Glutamatergic neuron (in vitro differentiated cells): ENCODE measurements at places on chromosomes 2 and 18.
A peak's percentile ranks its signal among the peaks of the same experiment; 100 is the strongest.

GRCh38 chr2:67904566-67904965 lies 158.2 kb downstream of the C1D start:
- H3K36me3 ChIP-seq = no peaks in the 10 kb centered on the region
- no peaks in the 10 kb centered on the region for H3K4me1 ChIP-seq
- H3K27ac ChIP-seq = no peak overlapping the region
- no peak for DNase-seq
- no peaks in the 10 kb centered on the region for H3K27me3 ChIP-seq
- no peak overlapping the region for H3K4me3 ChIP-seq

DNA sequence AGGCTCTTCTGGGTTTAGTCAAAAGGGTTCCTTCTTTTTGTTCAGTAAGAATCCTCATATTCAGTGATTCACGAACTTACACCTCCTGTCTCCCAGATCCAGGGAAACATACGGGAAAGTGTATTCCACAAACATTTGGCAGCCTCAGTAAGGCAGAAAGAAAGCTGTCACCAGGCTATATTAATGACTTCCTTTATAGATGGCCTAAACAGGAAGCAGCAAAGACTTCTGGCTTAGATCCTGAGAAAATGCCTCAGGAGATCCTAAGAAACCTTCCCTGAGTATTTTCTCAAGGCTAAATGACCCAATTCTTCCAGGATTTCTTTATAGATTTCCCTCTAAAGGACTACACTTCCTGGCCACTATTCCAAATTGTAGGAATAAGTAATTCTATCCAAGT lies 1995.5 kb upstream of the CELF4 start:
- H3K27me3 ChIP-seq = peaks cover 2% of the 10 kb centered on the region
- no peaks in the 10 kb centered on the region for H3K4me1 ChIP-seq
- H3K27ac ChIP-seq = no peak overlapping the region
- H3K4me3 ChIP-seq = no peak overlapping the region

GRCh38 chr2:48933828-48934497 lies 178.4 kb upstream of the LHCGR start:
- H3K27me3 ChIP-seq = no peaks in the 10 kb centered on the region
- peaks cover 8% of the 10 kb centered on the region for H3K4me1 ChIP-seq
- H3K4me3 ChIP-seq = no peak overlapping the region
- DNase-seq = no peak
- H3K27ac ChIP-seq = no peak overlapping the region

GRCh38 chr2:2771721-2772411 lies 440.8 kb upstream of the MYT1L start:
- H3K36me3 ChIP-seq = peaks cover 4% of the 10 kb centered on the region
- H3K27ac ChIP-seq = no peak overlapping the region
- no peak for DNase-seq
- no peaks in the 10 kb centered on the region for H3K4me1 ChIP-seq

- peak overlapping the region; percentile 47 for H3K4me3 ChIP-seq
- no peaks in the 10 kb centered on the region for H3K27me3 ChIP-seq
- H3K4me1 ChIP-seq = peaks cover 6% of the 10 kb centered on the region
- H3K36me3 ChIP-seq = peaks cover 5% of the 10 kb centered on the region
- DNase-seq = no peak
These were observed 366.5 kb downstream of the DSC3 start for GRCh38 chr18:30676053-30676480.

- H3K27me3 ChIP-seq = no peaks in the 10 kb centered on the region
- H3K4me1 ChIP-seq = no peaks in the 10 kb centered on the region
- H3K36me3 ChIP-seq = no peaks in the 10 kb centered on the region
- H3K27ac ChIP-seq = no peak overlapping the region
These were observed 19.8 kb downstream of the RPIA start for GRCh38 chr2:88711289-88711688.

DNA sequence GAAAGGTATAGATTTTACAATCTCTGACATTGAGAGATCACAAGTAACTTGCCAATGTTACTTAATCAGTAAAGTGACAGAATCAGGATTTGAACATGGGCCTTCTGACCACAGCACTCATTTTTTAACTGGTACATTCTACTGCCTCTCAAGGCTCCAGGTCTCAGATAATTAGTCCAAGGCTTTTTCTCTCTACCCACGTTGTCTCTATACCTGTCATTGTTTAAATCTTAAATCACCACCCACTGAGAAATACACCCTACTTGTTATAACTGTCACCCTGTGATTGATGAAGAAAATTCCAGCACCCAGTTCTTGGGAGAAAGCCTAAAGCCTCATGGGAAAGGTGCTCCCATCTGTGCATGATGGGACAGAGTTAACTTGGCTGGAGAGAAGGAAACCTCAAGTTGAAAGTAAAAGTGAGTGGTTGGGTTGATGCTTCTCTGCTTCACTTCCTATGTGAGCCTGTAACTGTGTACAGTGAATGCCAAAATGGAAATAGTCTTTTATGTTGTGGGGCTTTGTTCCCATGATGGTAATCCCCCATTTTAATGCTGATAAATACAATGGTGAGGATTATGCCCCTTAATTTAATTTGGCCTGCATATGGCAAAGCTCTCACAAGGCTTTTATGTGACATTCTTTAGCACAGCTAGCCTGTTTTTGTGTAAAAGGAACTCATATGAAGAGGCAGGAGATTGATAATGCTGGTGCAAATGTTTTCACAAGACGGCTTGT lies 190.1 kb upstream of the SP5 start:
- H3K4me1 ChIP-seq = peaks cover 2% of the 10 kb centered on the region
- H3K4me3 ChIP-seq = no peak overlapping the region
- peaks cover 2% of the 10 kb centered on the region for H3K27me3 ChIP-seq

DNA sequence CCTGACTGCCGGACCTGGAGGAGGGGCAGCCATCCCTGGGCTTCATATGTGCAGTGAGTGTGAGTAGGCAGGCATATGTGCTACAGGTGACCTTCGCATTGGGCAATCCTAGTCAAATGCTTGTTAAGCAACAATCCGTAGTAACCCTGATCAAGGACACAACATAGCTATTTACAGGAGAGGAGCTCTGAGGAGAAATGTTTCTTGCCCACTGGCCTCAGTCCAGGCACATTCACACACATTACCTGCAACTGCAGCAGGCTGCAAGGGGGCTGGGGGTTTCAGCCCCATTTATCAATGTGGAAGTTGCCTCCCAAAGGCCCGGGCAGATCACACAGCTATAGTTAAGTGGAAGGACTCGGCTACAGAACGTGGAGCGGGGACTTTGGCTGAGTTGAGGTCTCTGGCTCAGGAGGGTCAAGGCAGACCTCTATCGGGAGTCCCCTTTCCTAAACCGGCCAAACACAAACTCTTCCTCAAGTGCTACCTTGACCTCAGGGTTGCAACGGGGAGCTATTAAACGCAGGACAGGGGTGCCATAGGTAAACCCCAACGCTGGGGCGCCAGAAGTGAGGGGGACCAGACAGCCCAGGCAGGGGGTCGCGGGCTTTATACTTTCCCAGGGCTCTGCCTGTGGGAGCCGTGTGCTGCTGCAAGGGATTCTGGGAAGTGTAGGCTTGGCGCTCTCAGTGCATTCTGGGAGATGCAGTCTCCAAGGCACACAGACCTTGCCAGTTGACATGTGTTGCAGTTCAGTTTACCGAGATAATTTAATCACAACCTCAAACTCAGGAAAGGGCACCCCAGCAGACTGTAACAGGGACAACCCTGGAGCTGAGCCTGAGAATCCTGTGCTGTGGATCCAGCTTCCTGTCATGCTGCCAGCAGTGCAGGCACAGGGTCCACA lies 9.4 kb downstream of the KHK start:
- H3K4me1 ChIP-seq = peaks cover 7% of the 10 kb centered on the region
- H3K4me3 ChIP-seq = peak overlapping the region; percentile 75
- DNase-seq = peak; percentile 66
- no peaks in the 10 kb centered on the region for H3K36me3 ChIP-seq
- peak overlapping the region; percentile 6 for H3K27ac ChIP-seq
- H3K27me3 ChIP-seq = peaks cover 6% of the 10 kb centered on the region

DNA sequence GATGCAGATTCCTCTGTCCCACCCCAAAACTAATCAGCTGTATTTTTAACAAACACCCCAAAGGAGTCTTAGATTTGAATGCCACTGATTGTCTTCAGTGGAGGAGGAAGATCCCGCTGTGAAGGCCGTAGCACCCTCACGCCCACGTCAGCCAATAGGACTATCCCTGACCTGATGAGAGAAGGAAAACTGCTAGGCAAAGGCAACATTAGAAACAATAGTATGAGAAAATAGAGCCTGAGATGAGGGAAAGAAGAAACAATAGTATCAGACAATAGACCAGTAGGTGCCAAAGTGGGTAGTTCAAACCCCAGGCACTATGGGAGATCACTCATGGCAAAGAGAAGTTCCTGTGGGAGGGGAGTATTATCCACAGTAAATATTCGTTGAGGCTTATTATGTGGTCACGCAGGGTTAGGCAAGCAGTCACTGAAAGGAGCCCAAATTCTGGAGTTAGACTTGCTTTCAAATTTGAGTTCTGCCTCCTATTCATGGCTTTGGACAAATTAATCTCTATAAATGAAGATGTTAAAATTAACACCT lies 2.8 kb downstream of the PCBP1 start:
- H3K4me3 ChIP-seq = peak overlapping the region; percentile 97
- peaks cover 13% of the 10 kb centered on the region for H3K36me3 ChIP-seq
- peaks cover 12% of the 10 kb centered on the region for H3K4me1 ChIP-seq
- H3K27me3 ChIP-seq = peaks cover 33% of the 10 kb centered on the region
- DNase-seq = no peak

DNA sequence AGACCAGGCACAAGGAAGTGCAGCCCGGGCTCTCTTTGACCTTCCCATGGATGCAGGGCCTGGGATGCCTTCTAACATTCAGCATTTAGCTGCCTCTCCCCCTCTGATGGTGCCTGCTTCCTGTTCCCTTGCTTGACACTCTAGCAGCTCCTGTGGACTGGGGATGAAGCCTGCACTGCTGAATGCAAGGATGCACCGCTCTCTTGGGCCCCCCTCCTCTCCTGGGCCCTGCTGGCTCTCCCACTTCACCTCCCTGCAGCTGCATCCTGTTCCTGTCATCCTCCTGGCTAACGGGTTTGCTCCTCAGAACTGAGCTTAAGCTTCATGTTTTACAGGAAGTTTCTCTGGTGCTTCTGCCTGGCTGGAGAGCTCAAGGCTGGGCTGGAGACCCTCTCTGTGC lies 254.1 kb downstream of the TSN start:
- peaks cover 4% of the 10 kb centered on the region for H3K27me3 ChIP-seq
- H3K27ac ChIP-seq = no peak overlapping the region
- no peak for DNase-seq
- H3K36me3 ChIP-seq = no peaks in the 10 kb centered on the region
- no peak overlapping the region for H3K4me3 ChIP-seq

DNA sequence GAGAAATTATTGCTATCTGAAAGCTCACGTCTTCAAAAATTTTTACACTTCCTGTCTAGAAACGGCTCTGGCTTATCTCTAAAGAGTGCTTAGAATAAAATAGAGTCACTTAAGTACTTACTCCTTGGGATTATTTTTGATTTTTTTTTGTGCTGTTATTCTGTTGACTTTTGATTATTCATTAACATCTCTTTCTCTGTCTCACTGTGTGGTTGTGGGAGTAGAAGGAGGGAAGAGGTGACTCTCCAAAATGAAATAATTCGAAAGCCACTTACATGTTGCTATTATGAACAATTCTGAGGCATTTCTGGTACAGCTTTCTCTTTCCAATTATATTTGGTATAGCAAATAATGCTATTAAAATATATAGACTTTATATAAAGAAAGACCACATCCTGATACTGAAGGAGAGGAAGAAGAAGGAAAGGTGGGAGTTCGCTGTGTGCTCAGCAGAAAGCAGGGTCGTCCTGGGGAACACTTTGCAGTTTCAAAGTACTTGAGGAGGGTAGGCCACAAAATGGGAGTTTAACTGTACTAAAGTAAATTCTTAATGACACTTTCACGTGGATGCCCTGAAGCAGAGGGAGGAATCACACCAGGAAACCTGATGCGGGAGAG lies 9.6 kb upstream of the MMADHC start:
- DNase-seq = no peak
- H3K27ac ChIP-seq = no peak overlapping the region
- no peak overlapping the region for H3K4me3 ChIP-seq
- H3K36me3 ChIP-seq = peaks cover 5% of the 10 kb centered on the region

DNA sequence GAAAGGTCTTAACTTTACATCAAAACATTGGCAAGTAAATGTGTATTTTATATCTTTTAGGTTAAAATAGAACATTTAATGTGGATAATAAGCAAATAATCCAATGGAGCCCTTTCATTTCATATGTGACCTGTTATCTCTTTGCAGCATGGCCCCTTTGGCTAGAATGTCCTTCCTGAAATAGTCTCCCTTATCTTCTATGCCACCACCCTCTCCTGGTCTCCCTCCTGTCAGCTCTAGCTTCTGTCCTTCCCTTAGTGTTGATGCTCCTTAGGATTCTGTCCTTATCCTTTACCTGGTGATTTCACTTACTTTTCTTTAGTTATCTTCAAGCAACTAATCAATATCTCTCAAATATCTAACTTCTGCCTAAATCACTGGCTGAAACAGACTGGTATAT lies 87.1 kb upstream of the TFCP2L1 start:
- H3K27ac ChIP-seq = no peak overlapping the region
- no peak overlapping the region for H3K4me3 ChIP-seq
- DNase-seq = no peak

DNA sequence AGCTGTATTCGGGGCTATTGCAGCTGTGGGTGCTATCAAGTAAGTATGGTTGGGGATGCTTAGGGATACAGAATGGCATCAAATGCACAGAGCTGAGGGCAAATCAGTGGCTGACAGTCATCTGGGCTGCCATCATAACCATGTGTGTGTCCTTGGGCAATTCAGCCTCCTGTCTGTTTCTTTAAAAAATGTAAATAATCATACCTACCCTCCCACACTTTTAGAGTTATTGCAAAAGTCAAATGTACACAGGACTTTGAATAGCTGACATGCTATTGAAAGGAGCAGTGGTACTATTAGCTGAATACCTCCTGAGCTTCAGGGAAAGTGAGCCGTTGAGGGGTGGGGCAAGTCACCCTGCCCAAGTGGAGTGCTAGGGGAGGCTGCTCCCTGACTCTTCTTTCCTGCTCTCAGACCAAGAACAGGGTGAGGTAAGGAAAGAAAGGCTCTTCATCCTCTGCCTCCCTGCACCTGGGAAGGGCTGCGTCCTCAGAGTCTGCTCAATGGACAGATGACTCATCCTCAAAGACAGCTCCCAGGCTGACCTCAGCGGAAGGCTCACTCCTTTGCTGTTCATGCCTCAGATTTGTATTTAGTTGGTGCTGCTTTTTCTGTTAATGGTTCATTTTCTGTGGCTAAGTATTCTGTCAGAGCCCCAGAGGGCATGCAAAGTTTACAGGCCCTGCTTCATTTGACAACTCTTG lies 54.9 kb upstream of the BZW1 start:
- DNase-seq = no peak
- H3K36me3 ChIP-seq = no peaks in the 10 kb centered on the region
- no peaks in the 10 kb centered on the region for H3K27me3 ChIP-seq
- no peak overlapping the region for H3K27ac ChIP-seq
- H3K4me1 ChIP-seq = peaks cover 6% of the 10 kb centered on the region

DNA sequence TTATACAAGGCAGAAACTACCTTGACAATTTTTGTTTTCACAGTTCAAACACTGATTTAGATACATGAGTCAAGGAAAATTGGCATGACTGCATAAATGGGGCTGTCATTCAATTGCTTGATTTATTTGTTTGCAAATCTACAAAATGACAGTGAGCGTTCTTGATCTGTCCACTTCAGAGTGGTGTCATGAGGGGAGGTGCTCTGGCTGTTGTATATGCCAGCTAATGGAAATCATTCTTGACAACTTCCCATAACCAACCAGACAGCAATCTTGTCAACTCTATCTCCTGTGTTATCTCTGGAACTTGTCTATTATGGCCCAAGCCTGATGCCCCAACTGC lies 120.6 kb upstream of the UGP2 start:
- H3K27me3 ChIP-seq = peaks cover 2% of the 10 kb centered on the region
- no peak overlapping the region for H3K4me3 ChIP-seq
- no peak for DNase-seq
- no peak overlapping the region for H3K27ac ChIP-seq
- H3K36me3 ChIP-seq = no peaks in the 10 kb centered on the region
